ENCODE measurements at places on chromosomes 11 and 22.

DNA sequence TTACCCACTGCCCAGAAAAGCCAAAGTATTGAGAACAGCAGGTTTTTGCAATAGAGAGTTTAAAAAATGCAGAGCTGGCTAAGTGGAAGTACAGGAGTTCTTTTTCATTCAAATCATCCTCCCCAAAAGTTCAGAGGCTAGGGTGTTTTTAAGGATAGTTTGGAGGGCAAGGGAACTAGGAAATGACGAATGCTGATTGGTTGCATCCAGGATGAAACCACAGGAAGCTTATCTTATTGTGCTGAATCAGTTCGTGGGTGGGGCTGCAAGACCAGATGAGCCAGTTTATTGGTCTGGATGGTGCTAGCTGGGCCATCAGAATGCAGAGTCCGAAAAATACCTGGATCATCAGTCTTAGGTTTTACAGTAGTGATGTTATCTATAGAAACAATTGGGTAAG lies 1427.1 kb downstream of the LRRC4C start:
- no peak for DNase-seq

- no peak for DNase-seq
These were observed 5.0 kb downstream of the THY1 start for GRCh38 chr11:119417726-119418540.

GRCh38 chr11:118180300-118180703 lies 3.9 kb upstream of the SCN2B start:
- DNase-seq, result peak; percentile 84

DNA sequence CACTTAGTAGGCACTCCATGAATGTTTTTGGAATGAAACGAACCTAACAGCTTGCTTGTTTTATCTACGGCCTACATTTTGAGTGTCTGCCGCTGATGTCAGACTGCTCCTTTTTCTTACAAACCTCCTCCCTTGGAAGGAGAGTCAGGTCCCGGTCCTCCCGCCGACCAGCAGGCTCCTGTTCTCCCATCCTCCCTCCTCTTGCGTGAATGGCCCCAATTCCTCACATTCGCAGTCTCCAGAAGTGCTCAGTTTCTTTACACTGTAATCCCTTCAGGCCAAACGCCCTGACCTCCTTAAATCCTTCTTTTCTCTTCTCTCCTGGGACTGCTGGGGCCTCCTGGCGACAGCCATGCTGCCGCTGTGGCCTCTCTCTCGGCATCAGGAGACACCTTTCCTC lies 82.6 kb upstream of the CSNK2A3 start:
- no peak for DNase-seq
